Stimulated activated naive CD8-positive, alpha-beta T cell treated with anti-CD3 and anti-CD28 coated beads, Interleukin-15, Interleukin-2, amounts not matched to agents 100 U/mL and 50 U/mL, for 24 hours (primary cell): ENCODE measurements at places on chromosomes 1 and 21.

- DNase-seq: no peak
These were observed 681.0 kb upstream of the ADAMTS5 start for GRCh38 chr21:27647921-27648320.

DNA sequence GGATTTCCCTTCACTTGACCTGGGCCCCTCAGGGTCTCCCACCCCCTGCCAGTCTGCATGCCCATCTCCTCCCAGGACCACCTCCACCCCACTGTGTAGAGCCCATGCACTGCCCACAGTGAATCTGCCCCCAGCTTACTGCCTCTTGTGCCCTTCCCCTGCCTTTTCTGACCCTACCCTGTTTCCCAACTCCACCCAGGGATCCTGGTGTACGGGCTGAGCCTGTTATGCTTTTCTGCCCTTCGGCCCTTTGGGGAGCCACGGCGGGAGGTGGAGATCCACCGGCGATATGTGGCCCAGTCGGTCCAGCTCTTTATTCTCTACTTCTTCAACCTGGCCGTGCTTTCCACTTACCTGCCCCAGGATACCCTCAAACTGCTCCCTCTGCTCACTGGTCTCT, 1.9 kb downstream of the TMEM79 start:
- DNase-seq: no peak

DNA sequence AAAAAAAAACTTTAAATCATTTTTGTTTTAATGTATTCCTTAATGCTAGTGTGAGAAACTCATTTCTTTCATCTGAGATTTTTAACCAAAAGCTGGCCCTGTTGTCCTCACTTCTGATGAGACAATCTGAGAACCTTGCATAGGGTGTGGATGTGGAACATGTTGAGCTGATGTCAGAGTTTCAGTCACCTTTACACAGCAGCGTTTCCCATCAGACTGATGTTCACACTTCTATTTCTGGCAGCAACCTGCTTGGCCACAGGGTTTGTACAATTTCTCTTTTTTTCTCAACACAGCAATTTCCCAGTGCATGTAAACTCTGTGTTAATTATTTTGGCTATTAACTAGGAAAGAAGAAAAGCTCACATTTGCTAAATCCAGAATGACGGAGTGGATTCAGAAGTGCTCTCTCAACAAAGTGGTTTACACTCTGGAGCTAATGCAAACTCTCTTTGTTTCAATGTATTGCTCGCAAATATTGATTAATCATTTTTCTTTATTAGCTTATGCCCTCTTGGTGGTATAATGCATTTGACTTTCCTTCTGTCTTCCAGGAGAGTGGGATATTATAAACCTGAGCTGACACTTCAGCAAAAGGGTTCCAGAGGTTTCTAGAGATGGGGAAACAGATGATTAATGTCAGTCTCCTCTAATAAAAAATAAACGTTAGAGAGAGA, 70.5 kb upstream of the HSPA13 start:
- DNase-seq: peak; percentile 19

DNA sequence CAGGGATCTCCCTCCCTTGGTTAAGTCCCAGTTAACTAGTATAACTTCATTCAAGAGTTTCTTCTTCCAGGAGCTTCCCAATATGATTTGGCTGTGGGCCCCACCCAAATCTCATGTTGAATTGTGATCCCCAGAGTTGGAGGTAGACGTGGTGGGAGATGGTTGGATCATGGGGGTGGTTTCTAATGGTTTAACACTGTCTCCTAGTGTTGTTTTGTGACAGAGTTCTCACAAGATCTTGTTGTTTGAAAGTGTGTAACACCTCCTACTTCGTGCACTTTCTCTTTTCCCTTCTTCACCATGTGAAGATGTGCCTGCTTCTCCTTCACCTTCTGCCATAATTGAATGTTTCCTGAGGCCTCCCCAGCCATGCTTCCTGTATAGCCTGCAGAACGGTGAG, 251.8 kb upstream of the FGGY start:
- no peak for DNase-seq

DNA sequence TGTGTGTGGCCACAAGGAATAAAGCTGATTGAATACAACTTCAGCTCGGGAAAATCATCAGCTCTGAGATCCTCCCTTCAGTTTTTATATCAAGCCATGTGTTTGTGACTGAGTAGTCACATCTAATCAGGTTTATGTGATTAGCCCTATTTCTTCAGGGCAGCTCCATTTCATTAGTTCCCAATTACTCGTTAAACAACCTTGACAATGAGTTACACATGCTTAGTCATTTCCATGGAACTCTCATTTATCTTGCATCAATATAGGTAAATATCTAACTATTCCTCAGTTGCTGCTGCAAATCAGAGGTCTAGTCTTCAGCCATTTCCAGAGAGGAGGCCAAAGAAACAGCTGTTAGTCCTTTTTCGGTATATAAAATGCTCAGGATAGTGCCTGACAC, 16.3 kb downstream of the CRB1 start:
- DNase-seq: no peak

GRCh38 chr1:161884475-161884874, 118.4 kb downstream of the ATF6 start:
- no peak for DNase-seq

- DNase-seq: peak; percentile 84
These were observed 59.3 kb downstream of the H3-3A start for GRCh38 chr1:226121587-226122400.

- DNase-seq: no peak
These were observed 31.9 kb downstream of the PRKCZ start for GRCh38 chr1:2082064-2082463.

- no peak for DNase-seq
These were observed 477.5 kb downstream of the PTPRU start for GRCh38 chr1:29713857-29714256.

DNA sequence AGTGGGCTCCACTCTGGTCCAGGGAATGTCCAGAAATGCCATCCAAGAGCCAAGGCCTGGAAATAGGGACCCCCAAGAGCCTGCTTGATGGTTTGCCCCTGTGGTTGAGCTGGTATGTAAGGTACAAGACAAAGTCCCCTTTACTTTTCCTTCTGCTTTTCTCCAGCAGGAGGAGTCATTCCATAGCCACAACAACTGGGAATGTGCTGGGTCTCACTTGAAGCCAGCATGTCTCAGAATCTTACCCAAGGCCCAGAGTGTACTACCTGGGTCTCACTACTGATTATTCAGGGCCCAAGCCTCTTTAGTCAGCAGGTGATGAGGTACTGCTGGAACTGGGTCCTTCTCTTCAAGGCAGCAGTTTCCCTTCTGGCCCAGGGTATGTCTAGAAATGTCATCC, 62.1 kb upstream of the CD55 start:
- no peak for DNase-seq

DNA sequence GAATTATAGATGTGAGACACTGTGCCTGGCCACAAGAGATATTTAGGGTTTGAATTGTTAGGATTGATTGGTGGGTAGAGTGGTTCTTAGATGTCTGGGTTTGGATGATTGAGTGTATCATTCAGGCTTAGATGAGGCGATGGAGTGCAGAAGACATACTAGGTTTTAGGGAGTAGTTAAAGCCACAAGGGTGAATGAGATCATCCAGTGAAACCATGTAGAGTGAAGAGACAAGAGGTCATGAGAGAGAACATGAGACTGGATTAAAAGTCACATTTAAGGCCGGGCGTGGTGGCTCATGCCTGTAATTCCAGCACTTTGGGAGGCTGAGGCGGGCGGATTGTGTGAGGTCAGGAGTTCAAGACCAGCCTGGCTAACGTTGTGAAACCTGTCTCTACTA, 37.2 kb downstream of the ZFYVE9 start:
- no peak for DNase-seq

DNA sequence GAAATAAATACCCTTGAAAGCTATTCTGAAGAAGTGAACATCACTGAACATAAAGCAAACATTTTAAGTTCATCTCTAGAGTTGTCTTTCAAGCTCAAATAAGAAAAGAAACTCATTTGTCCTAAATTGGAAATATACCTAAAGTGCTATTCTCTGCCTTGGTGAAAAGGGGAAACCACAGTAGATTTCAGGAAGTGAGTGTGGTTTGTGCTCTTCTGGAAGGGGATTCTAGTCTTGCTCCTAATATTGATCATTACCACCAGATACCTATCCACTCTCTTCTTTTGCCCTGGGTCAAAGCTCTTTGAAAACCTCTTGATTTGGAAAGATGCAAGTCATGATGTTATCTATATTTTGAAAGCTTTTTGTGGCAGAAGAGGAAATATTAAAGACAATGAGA, 798.1 kb downstream of the ADGRL2 start:
- no peak for DNase-seq

DNA sequence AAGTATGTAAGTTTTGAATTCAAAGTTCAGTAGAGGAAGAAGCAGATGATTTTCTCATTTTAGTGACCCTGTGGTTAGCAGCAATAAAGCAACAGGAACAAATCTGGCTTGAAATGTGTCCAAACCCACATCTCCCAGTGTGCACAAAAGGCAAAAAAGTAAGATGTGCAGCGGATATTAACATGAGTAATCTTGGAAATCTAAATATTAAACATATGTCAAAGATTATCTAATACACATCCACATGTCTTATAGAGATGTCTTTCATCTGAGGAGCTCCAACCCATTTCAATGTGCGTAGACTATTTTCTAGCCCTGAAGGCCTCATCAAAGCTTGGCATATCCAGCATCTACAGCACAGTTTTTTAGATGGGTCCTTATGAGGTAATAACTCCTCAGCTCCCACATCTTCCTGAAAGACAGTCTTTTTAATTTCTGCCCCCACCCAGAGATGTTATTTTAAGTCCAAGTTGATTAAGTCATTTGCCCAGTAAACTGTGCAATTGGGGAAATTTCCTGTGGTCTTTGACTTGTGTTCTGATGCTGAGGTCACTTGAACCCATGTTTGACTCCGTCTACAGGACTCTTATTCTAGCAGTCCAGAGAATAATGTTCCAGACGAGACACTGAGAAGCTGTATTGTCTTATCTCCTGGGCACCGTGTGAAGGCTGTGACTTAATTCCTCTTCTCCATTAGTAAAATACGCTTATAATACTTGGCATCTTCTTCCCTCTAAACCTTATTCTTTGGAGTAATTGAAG, 73.7 kb downstream of the LMO4 start:
- no peak for DNase-seq

DNA sequence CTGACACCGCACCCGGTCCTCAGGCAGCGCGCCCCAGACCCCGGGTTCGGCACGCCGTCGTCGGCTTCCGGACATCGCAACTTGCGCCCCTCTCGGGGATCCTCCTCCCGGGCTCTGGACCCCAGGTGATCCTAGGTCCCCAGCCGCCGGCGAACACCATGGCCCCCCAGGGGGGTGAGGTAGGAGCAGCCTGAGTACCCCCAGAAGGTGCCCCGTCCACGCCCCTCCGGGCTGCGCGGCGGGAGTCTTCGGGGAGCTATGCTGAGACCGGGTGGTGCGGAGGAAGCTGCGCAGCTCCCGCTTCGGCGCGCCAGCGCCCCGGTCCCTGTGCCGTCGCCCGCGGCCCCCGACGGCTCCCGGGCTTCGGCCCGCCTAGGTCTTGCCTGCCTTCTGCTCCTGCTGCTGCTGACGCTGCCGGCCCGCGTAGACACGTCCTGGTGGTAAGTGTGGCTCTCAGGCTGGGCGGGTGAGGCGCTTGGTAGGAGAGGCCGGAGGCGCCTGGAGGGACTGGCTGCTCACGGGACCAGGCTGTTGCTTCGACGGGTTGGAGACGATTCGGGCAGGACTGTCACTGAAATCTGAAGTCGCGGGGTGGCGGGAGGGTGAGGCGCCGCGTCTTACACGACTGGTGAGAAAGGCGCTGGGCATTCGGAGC, 367 bp downstream of the WNT2B start:
- peak; percentile 14 for DNase-seq

- DNase-seq: no peak
These were observed 2.0 kb upstream of the TRIM58 start for GRCh38 chr1:247854899-247855545.

DNA sequence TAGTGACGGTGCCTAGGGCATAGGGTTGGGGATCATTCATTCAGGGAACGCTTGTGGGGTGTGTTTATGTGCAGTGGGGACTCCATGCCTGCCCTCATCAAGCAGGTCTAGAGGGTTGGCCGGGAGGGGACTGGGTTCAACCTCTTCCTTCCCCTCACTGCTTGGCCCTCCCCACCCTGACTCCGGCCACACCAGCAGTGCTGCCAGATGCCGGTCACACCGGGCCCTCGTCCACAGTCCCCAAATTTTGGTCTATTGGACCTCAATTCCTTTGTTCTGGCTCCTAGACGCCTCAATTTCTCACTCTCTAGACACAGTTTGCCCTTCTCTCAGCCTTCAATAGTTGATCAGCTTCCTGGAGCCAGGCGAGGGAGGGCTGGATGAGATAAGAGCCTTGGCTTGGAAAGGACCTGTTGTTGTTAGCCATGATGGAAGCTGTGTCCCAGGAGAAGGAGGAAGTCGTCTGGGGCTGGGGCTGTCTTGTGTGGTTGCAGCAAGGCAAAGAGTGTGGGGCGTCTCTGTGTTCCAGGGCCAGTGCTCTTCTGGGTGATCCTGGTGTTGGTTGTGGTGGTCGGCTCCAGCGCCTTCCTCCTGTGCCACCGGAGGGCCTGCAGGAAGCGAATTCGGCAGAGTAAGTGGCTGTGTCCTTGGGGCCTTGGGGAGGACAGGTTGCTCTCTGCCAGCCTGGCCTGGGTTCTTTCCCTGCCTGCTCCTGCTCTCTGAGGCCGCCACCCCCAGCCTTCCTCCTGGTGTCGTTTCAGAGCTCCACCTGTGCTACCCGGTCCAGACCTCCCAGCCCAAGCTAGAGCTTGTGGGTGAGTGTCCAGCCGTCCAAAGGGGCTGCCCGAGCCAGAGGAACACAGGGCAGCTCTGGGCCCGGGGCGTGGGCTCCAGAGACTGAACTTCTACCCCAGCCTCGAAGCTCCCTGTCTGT, 41.1 kb upstream of the TNFRSF1B start:
- no peak for DNase-seq

DNA sequence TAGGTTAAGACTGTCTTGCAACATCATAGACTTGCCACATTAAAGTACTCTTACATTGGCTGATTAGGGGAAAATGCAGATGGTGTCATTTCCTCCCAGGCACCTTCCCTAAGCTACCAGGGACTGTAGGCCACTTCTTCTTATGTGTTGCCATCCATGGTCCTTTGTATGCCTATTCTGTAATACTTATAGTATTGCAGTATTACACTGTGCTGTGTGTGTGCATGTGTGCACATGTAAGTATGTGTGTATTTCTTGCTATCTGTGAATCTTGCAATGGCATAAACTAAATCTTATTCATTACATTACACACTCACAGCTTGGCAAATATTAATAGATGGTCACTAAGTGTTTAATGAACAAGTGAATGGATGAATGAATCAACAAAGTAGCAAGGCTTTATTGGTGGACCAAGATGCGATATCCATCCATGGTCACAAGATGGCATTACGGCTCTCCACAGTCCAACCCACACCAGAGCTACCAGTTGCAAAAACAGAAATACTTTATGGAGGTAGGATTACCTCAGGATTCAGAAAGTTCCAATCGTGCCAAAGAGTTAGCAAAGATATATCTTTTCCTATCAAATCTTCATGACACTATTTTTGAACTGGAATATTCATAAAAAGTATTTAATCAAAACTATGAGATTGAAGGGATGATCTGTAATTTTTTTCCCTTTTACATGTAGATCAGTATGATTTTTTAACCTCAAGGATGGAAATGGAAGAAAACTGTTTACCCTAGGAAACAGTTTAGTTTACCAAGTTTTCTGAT, 160.2 kb downstream of the DENND1B start:
- peak; percentile 6 for DNase-seq
